ENCODE measurements at places on chromosomes 2 and 18.
A peak's percentile ranks its signal among the peaks of the same experiment; 100 is the strongest.

- no peak for DNase-seq
These were observed 2.4 kb downstream of the TRABD2A start for GRCh38 chr2:84878459-84878858.

DNA sequence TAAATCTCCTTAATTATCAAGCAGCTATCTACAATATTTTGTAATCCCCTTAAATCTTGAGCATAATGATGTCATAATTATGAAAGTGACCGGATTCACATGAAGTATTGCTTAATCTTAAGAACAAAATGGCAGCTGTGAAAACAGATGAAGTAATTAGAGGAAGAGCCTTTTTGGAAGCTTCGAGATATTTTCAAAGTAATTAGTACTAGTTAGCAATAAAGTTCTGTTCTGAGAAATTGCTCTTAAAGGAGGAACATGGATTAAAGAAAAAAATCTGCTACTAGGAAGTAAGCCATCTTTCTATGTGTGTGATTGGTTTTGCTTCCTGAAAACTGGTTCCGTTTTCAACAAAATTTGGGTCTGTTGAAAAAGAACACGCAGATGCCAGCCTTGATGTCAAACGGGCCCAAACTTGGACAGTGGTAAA is 18.3 kb downstream of the CLUL1 start:
- no peak for DNase-seq

DNA sequence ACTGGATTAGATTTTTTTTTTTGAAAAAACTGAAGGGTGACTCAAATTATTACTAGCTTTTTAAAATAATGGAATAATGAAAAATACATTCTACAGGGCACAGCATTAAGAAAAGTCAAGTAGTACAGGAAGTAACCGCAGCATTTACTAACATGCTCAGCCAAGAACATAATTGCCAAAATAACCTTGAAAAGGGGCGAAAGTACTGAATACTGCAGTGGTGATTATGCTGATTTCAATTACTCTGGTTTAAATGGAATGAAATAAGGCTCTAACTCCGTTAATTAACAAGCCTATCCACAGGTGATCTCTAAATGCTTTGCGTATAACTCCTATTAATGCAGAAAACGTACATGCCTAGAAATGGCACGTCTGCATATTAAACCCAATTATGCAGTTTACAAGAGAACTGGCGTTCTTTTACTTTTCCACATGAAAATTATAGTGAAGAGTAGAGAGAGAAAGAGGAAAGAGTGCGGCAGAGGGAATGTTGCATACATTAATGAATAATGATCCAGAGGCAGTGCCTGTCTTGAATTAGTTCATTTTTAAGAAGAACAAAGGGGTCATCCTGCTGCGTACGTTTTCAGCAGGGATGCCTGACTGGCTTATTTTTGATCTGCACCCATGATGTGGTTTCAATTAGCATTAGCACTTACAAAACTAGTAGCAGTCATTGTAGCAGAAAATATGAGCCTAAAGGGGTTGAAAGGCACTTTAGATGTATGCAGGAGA is 612.4 kb downstream of the NYAP2 start:
- DNase-seq = no peak

GRCh38 chr2:215594766-215595165 is 158.9 kb upstream of the FN1 start:
- no peak for DNase-seq

DNA sequence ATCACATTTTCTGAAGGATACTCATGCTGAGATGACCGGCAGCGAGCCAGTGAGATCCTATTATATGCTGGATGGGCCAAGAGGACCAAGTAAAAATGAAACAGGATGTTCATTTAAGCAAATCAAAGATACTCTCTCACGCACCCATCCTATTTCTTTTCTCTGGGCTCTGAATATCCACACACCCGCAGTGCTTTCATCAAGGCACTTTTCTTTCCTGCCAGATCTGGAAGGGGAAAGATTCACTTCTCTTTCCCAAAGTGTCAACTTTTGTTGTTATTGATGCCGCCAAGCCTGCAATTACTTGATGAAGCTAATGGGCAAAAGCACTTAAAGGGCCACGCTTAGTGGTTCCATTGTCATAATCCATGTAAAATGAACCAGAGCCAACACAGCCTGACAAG is 191.9 kb upstream of the CHAC2 start:
- DNase-seq = no peak

GRCh38 chr2:200156166-200156835 is 150.2 kb upstream of the SPATS2L start:
- no peak for DNase-seq

DNA sequence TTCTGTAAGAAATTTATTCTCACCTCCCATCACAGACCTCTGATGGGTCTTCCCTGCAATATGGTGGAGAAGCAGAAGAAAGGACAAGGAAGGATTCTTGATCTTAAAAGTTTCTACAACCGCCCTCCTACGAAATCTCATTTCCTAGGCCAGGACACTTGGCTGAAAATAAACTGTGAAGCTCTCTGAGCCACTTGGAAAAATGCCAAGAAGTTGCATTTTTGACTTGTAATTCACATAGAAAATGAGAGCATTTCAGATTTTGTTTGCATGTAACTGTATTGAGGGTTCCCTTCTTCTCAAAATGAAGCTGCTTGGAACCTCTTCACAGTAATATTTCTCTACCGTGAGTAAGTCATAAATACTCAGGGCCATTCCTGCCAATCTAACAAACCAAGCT is 458.3 kb upstream of the SLC14A2 start:
- DNase-seq = no peak

GRCh38 chr18:62717169-62717924 is 2.0 kb downstream of the PHLPP1 start:
- peak; percentile 7 for DNase-seq

DNA sequence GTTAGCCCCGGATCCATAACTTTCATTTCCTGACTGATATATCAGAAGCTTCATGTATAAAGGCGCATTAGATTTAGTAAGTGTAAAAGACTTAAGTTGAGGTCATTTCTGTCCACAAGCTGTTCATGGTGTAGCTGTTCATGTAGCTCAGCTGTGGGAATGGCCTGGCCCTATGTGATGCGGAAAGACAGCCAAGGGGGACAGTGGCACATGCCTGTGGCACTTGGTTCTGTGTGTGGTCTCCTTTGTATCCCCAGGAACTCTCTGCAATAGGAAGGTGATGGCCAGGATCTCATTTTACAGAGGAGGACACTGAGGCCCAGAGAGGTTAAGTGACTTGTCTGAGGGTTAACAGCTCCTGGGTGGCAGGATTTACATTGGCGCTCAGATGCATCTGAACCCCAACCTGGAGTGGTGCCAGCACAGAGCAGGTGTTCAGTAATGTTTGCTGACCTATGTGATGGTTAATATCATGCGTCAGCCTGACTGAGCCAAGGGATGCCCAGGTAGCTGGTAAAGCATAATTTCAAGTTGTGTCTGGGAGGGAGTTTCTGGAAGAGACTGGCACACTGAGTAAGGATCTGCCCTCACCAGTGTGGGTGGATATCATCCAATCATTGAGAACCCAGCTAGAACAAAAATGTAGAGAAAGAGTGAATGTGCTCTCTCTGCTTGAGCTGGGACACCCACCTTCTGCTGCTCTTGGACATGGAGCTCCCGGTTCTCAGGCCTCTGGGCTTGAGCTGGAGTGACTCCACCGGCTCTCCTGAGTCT is 25.4 kb downstream of the HPCAL1 start:
- peak; percentile 63 for DNase-seq

GRCh38 chr2:61693744-61694143 is 155.6 kb upstream of the XPO1 start:
- peak; percentile 28 for DNase-seq

GRCh38 chr2:160335441-160335840 is 135.4 kb upstream of the ITGB6 start:
- no peak for DNase-seq

DNA sequence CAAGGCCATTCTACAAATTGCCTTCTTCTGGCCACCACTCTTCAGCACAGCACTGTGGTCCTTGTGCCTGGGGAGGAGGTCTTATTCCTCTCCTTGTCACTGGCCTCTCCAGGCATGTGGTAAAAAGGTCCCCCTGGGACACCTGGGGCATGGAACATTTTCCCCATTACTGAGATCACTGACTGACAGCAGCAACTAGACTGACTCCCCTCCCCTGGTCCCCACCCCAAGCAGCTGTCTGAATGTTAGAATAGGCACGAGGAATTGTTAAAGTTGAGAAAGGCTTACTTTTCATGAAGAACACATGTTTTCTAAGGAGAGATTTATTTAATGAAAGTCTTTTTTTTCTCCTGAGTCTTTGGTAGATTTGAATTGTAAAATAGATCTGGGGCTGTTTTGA is 39.5 kb upstream of the RTN4 start:
- DNase-seq = no peak

GRCh38 chr2:7023542-7023941 is 106.3 kb downstream of the RNF144A start:
- DNase-seq = no peak

DNA sequence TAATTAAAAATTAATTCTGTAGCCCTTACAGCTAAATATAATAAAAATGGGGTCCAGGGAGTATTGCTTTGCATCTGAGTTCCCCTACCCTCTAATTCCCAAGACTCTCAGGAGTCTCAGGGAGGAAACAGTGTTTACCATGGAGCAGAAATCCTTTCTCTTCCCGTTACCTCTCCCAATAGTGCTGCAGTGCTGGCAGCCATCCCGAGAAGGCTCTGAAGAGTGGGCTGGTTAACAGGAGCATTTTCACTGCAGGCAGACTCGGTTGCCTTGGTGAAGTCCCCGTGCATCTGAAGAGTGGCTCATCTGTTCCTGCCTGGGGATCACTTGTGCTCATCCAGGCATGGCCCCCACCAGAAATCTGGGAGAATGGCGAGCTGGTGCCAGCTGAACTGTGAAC is 41.8 kb upstream of the TMEM178A start:
- DNase-seq = no peak

- no peak for DNase-seq
These were observed 161.3 kb downstream of the SPP2 start for GRCh38 chr2:234211797-234212196.

GRCh38 chr18:23377669-23378301 is 75.3 kb upstream of the RIOK3 start:
- no peak for DNase-seq

DNA sequence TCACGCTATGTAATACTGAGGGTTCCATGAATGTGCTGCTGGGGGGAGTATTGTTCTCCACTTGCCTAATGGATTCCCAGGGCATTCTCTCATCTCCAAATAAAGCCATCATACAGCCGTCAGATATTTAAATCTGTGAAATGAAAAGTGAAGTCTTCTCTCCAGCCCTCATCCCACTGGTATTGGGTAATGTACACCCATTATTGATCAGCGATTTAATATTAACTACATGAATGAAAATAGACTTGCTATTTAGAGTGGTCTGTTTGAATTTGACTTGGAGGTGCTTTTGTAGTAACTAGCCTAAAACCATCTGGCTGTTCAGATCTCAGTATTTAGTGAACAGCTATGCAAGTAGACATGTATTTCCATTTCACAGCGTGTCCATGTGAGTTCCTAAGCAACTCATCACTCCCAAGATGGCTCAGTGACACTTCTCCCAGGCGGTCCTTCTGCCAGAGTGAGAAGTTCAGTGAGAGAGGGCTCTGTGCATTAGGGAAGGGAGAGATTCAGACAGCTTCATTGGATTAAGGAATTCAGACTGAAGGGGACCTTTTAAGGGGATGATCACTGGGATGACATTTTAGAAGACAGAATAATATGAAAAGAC is 140.7 kb downstream of the WDSUB1 start:
- no peak for DNase-seq

DNA sequence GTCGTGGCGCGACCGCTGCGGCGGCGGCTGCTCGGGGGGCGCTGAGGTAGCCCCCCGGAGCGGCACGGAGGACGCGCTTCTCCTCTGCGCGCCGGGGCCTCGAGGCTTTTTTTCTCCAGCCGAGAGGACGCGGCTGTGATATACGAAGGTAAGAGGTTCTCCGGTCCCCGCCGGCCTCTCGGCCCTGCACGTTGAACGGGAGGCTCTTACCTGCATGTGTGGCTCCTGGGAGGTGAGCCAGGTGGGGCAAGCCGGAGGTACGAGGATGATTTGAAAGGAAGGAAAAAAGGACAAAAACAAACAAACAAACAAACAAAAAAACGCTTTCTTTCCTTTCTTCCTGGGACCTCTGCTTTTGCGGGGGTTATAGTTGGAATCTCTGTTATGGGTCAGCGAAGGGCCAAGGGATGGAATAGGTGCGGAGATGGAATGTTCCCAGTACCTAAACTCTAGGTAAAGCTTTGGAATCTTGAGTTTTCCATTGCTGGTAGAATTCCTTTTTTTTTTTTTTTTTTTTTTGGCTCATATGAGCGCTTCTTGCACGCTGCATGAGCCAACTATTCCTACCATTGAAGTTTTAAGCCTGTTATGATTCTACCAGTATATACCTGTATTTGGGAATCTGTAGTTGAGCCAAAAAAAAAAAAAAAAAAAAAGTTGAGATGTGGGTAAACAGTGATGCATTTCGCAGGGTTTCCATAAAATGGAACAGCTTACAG is 674 bp downstream of the PTPN4 start:
- no peak for DNase-seq

Measured in NCI-H2029 (cell line).